ENCODE measurements at places on chromosomes 12 and 14.
A peak's percentile ranks its signal among the peaks of the same experiment; 100 is the strongest.

GRCh38 chr14:56324454-56324853 lies 206.2 kb downstream of the PELI2 start:
- no peak for DNase-seq

DNA sequence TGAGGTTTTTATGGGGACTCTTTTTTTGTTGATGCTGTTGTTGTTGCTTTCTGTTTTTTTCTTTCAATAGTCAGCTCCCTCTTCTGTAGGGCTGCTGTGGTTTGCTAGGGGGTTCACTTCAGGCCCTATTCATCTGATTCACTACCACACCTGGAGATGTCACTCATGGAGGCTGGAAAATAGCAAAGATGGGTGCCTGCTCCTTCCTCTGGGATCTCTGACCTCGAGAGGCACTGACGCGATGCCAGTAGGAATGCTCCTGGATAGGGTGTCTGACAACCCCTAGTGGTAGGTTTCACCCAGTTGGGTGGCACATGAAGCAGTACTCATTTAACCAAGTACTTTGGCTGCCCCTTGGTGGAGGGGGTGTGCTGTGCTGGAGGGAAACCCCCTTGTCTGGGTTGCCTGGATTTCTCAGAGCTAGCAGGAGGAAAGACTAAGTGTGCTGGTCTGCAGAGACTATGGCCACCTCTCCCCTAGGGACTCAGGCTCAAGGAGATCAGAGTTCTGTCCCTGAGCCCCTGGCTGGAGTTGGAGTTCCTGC lies 745.5 kb downstream of the TMTC2 start:
- DNase-seq: no peak

- DNase-seq: no peak
Observed at GRCh38 chr12:127284870-127285431, 982.0 kb upstream of the TMEM132C start.

- no peak for DNase-seq
Observed at GRCh38 chr12:71704920-71705319, 19.0 kb downstream of the TMEM19 start.

GRCh38 chr12:6934110-6934509 lies 6.4 kb downstream of the ATN1 start:
- DNase-seq: no peak

DNA sequence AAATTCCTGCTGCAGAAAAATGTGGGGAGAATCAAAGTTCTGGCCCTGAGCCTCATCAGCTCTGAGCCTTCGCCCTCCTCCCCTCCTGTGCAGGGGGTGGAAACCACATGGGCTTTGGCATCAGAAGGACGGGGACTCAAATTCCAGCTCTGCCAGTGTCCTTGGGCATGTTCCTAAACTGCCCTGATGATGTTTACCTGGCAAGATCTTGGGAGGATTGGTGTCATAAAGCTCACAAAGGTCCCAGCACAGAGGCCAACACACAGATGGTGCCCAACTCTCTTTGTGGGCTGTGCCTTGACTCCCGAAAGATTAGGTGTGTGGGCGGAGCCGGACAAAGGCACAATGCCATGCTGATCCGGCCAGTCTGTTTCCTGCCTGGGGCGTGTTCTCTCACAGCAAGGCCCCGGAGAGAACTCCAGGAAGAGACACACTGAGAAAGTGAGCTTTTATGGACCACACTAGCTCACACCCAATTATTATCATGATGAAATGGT lies 20.5 kb upstream of the CLMN start:
- DNase-seq: no peak

- DNase-seq: no peak
Observed at GRCh38 chr12:130438711-130439110, 101.0 kb downstream of the PIWIL1 start.

DNA sequence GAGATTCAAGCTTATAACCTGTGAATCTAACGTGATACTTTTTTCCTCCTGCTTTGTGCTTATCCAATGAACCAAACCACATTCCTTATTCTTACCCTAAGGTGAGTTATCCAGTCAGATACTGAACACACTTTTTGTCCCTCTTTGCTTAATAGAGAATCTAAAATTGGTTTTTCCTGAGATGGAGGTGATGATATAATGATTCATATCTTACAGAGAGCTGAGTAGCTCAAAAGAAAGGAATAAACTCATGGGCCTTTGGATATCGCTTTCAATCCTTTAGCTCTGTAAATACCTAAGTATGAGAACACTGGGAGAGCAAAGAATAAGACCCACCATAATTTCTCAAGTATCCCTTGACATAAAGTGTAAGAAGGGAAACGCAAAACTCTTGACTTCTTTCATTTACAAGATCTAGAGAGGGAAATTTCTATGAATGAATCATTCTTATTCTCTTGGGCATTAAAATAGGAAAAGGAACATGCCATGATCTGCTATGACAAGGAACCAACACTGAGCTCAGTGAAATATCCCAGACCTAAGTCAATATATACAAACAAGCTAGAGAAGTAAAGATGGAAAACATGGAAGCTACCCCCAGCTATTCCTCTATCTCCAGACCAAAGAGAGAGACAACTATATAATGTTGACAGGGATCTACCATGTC lies 81.8 kb upstream of the STAC3 start:
- DNase-seq: no peak

GRCh38 chr12:64080319-64081007 lies 141.6 kb downstream of the KICS2 start:
- no peak for DNase-seq

DNA sequence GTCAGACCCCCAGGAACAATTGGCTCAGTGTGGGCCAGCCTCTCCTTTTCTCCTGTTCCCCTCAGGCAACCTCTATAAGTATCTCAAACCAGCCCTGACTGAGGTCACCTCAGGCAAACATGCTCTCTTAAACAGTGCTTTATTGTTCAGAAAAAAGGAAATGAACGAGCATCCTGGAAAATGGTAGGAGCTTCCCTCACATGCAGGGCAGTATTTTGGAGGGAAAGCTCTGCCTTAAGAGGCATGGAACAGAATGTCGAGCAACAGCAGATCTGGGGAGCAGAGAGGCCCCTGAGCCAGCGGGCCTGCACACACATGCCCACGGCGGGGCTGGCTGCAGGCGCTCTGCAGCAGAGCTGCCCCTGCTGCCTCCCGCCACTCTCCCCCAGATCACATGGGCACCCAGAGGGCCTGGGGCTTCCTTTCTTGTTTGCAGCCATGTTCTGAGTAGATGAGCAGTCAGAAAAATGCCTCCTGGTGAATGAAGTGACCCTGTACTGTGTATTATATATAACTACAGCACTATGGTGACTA lies 42.0 kb downstream of the MOK start:
- DNase-seq: no peak

DNA sequence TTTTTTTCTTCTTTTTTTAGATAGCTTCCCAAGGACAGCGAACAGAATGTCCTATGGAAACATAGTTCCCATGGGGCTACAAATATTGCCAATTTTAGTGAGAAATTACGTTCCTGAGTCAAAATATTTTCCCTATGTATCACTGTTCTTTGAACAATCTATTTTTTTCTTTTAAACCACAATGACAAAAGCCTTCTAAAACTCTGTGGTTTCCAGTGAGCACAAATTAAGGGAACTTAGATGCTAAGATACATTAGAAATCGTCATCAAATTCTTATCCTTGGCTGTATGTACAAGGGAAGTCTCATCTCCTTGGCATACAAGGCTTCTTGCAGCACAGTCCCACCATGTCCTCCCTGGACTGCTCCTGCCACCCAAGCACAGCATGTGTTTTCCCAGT lies 17.9 kb downstream of the CPM start:
- no peak for DNase-seq

GRCh38 chr14:33206981-33207380 lies 268.3 kb downstream of the NPAS3 start:
- no peak for DNase-seq

DNA sequence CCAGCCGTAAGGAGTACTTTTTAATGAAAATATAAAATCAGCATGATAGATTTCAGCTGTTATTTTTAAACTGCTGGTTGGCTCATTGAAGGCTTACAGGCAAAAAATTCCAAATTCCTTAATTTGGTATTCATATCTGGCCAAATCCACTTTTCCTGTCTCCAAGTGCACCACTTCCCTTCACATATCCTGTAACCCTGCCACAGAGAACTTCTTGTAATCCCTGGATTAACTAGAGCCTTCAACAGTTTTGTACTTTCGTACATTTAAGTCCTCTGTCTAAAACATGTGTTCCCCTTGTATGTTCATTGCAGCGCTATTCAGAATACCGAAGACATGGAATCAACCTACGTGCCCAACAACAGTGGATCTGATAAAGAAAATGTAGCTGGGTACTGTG lies 9.6 kb downstream of the PUS7L start:
- DNase-seq: no peak

DNA sequence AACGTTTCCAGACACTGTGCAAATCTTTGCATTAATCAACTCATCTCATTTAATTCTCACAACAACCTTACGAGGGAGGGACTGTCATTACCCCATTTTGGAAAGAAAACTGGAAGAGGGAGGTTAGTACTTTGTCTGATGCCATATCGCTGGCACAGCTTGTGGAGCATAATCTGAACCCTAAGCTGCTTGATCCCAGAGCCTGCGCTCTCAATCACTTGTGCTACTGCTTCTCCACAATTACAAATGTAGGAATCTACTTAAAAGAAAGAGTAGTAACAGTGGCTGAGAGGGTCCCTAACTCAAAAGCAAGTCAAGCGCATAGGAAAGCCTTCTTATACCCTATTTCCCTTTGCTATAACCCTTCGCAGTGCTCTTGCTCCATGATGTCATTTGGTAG lies 3.2 kb downstream of the EFS start:
- DNase-seq: no peak

- DNase-seq: no peak
Observed at GRCh38 chr12:45339035-45339434, 123.1 kb downstream of the ANO6 start.

- no peak for DNase-seq
Observed at GRCh38 chr12:52082026-52082668, 2.6 kb downstream of the SMIM41 start.

- no peak for DNase-seq
Observed at GRCh38 chr12:86254399-86255107, 1.6 kb downstream of the MGAT4C start.

DNA sequence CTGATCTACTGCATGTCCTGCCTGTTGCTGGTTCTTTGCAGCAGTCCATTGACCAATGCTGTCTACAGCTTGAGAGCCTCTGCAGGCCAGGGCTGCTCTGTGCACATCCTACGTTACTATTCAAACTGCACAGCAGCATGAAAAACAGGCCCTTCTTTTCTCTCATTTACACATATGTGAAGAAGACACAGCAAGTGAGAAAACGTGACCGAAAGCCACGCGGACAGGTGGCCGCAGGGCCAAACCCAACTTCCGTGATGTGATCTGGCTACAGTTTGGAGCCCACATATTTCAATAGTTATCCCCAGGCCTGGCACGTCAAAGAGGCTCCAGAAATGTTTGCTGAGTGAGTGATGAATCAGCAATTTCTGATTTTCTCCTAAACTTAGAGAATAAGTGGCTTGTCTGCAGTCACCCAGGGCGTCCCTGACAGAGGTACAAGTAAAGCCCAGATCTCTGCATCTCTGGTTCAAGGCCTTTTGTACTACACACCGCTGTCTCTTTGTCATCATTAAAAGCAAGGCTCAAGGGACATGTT lies 17.9 kb upstream of the TCL1B start:
- no peak for DNase-seq

- DNase-seq: peak; percentile 34
Observed at GRCh38 chr12:76030341-76031080, 1.1 kb downstream of the PHLDA1 start.

- DNase-seq: no peak
Observed at GRCh38 chr14:39138440-39138839, 24.3 kb downstream of the GEMIN2 start.

GRCh38 chr14:69650948-69651369 lies 39.6 kb downstream of the SUSD6 start:
- DNase-seq: no peak

DNA sequence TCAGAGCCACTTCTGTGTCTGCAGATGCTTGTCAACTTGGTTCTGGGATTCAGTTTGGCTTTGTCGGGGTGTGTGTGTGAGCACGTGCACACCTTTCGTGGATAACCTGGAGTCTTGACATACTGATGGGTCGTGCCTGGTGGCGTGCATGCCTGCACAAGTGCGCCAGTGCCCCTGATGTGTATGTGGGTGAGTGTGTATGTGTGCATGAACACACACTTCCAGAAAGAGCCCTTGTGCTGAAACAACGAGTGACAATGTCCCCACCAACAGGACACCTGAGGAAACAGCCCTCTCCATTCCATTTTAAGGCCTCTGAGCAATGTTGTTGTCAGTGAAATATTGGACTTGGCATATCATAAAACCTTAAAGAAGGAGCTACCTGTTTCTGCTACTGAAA lies 53.9 kb downstream of the SMUG1 start:
- no peak for DNase-seq

DNA sequence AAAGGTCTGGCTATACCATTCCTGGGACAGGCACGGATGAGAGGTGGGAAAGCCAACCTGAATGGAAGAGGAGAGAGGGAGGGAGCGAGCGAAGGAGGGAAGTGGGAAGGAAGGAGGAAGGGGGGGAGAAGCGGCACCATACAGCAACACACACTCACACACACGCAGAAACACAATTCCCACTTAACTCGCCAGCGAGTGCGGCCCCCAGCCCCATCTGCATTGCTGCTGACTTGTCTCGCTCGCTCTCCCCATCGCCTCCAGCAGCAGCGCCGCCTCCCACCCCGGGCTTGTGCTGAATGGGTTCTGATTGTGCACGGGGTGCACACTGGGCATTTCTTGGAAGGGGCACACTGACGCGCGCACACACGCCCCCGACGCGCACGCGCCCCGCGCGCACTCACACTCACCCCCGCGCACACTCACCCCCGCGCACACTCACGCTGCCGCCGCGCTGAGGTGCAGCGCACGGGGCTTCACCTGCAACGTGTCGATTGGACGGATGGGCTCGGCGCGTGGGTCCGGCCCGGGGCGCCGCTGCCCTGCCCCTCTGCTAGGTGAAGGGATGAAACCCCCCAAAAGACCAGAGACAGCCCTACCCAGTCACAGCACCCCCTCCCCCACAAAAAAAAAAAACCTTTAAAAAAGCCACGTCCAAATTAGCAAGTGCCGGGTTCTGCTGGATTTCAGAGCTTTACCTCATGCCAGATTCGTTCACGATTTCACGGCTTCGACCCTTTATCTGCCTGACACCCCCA lies 685 bp downstream of the GRIN2B start:
- no peak for DNase-seq

GRCh38 chr14:33307691-33308251 lies 369.1 kb downstream of the NPAS3 start:
- DNase-seq: no peak

- DNase-seq: no peak
Observed at GRCh38 chr12:123491056-123491455, 33.1 kb downstream of the SNRNP35 start.

Measured in activated T-helper 1 cell treated with anti-CD3 and anti-CD28 coated beads, Interleukin-2, amount 50 U/mL, for 16 hours (primary cell).